ENCODE measurements at places on chromosomes 1 and 21.

- DNase-seq, result no peak
Measured at GRCh38 chr1:201982082-201982622, 296 bp upstream of the RNPEP start.

GRCh38 chr1:208607616-208608015 is 363.4 kb upstream of the PLXNA2 start:
- no peak for DNase-seq

- DNase-seq, result no peak
Measured at GRCh38 chr1:83960669-83961277, 38.2 kb downstream of the TTLL7 start.

- no peak for DNase-seq
Measured at GRCh38 chr1:26102119-26102518, 9.5 kb upstream of the PDIK1L start.

GRCh38 chr1:198909973-198910372 is 271.1 kb downstream of the PTPRC start:
- DNase-seq, result no peak

Measured in hematopoietic multipotent progenitor cell treated with erythropoietin and hydrocortisone succinate and interleukin-3 and kit ligand, for 8 days (in vitro differentiated cells).